ENCODE measurements at places on chromosomes 6 and 20.

DNA sequence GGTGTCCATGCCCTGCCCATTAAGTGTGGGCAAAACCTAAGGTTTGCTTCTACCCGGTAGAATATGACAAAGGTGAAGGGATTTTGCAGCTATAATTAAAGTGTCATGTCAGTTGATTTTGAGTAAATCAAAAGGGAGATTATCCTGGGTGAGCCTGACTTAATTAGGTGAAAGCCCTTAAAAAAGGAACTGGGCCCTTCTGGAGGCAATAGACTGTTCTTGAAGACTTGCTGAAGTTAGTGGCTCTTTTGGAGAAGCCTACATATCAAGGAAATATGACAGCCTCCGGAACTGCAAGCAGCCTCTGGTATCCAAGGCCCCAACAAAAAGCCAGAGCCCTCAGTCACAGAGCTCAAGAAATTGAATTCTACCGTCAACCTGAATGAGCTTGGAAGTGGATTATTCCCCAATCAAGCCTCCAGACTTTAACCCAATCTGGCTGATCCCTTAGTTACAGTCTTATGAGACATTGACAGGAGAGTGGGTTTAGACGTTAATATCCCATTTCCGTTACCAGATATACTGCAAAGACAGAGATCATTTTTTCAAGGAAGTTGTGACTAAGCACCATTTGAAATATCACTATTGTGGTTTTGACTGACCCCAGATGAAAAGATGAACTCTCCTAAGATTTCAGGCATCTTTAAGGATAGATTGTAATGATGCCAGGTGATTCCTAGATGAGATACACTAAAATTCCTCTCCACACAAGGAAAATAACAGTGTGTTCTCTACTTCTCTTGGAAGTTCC lies 303.4 kb downstream of the PLCB1 start:
- no peak for DNase-seq

GRCh38 chr20:62728028-62728780 lies 19.6 kb downstream of the NTSR1 start:
- DNase-seq, result no peak

- no peak for DNase-seq
These were observed 79.9 kb upstream of the NAA20 start for GRCh38 chr20:19937218-19937617.

DNA sequence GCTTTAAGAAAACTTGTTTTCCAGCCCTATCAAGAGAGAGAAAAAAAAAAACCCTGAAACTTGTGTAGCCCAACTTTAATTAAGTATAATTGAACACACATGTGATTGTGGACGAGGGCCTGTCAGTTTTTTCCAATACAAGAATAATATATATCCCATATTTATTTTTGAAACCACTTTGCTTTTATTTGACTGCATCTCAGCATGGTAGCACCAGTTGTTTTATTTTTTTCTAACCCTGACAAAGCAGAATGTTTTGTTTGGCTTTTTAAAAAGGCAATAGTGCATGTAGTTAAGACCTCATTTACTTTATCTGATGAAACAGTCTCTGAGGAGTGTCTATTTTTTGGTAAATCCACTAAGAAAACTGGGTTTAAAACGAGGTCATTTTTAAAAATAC lies 257.7 kb downstream of the CDKAL1 start:
- no peak for DNase-seq

- peak; percentile 100 for DNase-seq
These were observed 25.3 kb upstream of the TOP1 start for GRCh38 chr20:41003143-41003935.

- no peak for DNase-seq
These were observed 140.4 kb downstream of the TINAG start for GRCh38 chr6:54448617-54449016.

- peak; percentile 72 for DNase-seq
These were observed 114.4 kb upstream of the CCN2 start for GRCh38 chr6:132065556-132065955.

DNA sequence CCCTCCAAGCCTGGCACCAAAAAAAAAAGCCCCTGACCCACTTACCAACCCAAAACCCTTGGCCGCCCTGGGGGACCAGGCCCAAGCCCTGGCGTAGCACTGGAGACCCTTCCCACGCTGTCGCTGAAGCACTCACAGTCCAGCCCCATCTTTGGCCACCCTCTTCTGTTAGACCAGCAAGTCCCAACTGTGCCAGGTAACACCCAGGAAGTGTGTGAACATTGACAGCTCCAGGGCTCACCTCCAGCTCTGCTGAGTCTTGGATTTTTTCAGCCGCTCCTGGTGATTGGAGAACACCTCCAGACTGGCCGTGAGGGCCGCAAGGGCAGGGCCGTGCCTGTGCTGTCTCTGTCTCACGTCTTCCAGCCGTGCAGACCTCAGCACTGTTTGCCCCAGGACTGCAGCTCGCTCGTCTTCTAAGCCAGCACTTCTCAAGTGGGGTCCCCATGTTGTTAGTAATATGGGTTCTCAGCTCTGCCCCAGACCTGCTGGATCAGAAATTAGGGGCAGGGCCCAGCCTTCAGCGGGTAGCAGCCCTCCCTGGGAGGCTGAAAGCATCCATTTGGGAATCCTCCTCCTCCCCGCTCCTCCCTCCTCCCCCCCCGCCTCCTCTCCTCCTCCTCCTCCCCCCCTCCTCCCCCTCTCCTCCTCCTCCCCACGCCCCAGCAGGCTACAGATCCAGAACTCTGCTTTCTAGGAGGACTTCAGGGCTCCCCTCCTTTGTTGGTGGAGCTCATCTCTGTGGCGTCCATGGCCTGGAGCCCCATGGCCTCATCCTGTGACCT lies 18.1 kb downstream of the NPEPL1 start:
- no peak for DNase-seq

- DNase-seq, result no peak
These were observed 227.6 kb upstream of the EXOC2 start for GRCh38 chr6:920512-920911.

- no peak for DNase-seq
These were observed 37.3 kb upstream of the APCDD1L start for GRCh38 chr20:58552366-58552934.

- no peak for DNase-seq
These were observed 44.9 kb upstream of the SUPT3H start for GRCh38 chr6:45422503-45423110.

DNA sequence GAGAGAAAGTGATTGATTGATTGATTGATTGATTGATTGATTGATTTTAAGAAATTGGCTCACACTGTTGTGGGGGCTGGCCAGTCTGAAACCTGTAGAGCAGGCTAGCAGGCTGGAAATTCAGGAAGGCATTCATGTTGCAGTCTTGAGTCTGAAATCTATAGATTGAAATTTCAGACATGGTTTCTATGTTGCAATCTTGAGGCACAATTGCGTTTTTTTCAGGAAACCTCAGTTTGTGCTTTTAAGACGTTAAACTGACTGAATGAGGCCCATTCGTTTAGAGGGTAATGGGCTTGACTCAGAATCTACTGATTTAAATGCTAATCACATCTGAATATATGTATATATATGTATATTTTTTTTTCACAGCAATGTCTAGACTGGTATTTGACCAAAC lies 106.3 kb downstream of the STXBP5 start:
- DNase-seq, result no peak

- no peak for DNase-seq
These were observed 106.0 kb downstream of the MYO6 start for GRCh38 chr6:75855052-75855451.

All from foreskin keratinocyte (primary cell).